Ovary (tissue), 10 donors: ENCODE measurements at places on chromosomes 5 and 9. TPM values are rescaled to one million over a fixed set of nuclear protein-coding genes. Genes with fewer than 3 reads are reported as not detected.

The SPINK13 gene
- polyA plus RNA-seq = 0.21 TPM

The BNC2 gene
- 36.1 TPM for polyA plus RNA-seq

The SURF6 gene
- polyA plus RNA-seq = 12.7 TPM

GRCh38 chr9:117714282-117714681 lies 10.1 kb downstream of the TLR4 start:
- DNase-seq = no peak

DNA sequence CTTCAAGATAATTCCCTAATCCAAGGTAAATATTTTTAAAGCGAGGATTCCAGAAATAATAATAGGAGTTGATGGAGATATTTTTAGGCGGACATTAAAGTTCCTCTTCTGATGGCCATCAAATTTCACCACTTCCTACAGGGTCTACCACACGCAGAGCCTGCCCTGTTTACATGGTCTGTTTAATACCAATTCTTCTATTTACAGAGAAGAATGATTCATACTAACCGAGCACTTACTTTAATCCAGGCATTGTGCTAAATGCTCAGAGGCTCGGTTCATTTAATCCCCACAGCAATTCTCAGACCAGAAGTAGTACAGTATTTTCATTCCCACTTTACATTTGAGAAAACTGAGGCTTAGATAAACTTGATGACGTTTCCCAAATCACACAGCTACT lies 3.0 kb upstream of the ITGA1 start:
- no peak for DNase-seq

- no peak for DNase-seq
Observed at GRCh38 chr5:19534751-19535150, 453.2 kb downstream of the CDH18 start.
